Peyer's patch (tissue), 4 donors: ENCODE measurements at places on chromosomes 1 and 21. TPM values are rescaled to one million over a fixed set of nuclear protein-coding genes. Genes with fewer than 3 reads are reported as not detected.

The DHRS3 gene
- total RNA-seq = 121 TPM

The MNDA gene
- total RNA-seq = not detected

The RXRG gene
- total RNA-seq = not detected

The GPR37L1 gene
- not detected for total RNA-seq

DNA sequence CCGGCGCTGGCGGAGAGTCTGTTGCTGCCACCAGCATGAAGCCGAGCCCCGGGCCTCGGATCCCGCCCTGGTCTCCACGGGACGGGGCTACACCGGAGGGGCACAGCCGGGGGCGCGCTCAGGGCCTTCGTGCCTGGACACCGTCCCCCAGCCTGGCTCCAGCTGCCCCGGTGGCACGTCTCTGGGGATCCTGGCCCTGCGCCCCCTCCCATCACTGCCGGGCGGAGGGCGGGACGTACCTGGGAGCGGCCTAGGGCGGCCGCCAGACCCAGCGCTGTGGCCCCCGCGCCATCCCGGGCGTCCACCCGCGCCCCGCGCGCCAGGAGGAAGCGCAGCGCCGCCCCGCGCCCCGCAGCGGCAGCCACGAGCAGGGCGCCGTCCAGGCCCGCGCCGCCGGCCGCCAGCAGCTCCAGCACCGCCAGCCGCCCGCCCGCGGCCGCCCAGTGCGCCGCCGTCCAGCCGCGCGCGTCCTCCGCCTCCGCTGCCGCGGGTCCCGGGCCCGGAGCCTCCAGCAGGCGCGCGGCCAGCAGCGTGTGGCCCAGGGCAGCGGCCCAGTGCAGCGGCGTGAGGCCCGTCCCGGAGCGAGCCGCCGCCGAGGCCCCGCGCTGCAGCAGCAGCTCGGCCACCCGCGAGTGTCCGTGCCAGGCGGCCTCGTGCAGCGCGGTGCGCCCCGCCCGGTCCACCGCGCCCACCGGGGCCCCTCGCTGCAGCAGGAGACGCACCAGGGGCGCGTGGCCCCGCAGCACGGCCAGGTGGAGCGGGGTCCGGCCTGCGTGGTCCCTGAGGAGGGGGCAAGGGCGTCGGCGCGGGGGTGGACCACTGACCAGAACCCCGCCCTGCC lies 1.0 kb downstream of the ANKRD65 start:
- DNase-seq = no peak

- no peak for DNase-seq
Measured at GRCh38 chr1:108610073-108610472, 50.2 kb downstream of the EEIG2 start.

DNA sequence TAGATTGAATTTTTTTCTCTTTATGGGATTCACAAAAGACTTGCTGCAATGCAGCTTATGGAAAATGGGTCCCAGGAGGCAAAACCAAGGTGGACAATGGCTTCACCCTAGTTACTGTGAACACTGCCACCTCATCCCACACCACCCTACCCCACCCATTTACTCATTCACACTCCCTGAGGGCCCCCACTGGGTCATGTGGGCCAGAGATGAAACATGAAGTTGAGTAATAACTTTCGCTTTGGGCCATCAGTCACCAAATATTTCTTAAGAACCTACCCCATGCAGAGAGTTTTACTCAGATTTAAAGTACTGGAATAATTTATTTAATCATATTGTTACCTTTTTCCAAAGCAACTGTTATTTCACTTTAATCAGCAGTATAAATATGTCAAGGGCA lies 191.8 kb downstream of the TPR start:
- DNase-seq = no peak

DNA sequence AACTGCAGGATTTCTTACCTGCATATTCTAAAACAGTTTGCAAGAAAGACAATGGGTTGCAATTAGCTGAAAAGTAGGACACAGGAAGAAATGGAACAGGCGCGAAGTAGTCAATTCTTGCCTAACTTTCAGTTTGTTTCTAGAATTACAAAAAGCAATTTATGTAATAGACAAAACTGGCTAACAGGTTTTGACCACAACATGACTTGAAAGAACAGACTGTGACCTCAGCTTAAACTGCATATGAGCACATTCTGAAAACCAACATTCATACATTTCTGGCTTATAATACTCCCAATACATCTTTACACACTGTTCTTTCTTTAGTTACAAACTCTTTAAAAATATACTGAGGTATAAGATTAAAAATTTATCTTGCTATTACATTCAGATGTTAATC lies 405.9 kb upstream of the B3GALT2 start:
- no peak for DNase-seq

DNA sequence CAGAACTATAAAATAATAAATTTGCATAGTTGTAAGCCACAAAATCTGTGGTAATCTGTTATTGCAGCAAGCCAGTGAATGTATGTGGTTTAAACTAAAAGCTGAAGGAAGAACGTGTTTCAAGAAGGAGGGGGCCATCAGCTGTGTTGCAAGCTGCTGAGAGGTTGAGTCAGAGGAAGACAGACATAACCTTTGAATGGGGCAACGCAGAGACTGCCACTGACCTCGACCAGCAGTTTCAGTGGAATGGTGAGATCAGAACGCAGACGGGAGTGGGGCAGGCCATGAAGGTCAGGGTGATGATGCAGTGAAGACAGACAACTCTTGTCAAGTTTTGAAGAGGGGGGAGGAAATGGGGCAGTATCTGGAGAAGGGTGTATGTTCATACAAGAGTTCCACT lies 23.2 kb upstream of the QSOX1 start:
- no peak for DNase-seq

DNA sequence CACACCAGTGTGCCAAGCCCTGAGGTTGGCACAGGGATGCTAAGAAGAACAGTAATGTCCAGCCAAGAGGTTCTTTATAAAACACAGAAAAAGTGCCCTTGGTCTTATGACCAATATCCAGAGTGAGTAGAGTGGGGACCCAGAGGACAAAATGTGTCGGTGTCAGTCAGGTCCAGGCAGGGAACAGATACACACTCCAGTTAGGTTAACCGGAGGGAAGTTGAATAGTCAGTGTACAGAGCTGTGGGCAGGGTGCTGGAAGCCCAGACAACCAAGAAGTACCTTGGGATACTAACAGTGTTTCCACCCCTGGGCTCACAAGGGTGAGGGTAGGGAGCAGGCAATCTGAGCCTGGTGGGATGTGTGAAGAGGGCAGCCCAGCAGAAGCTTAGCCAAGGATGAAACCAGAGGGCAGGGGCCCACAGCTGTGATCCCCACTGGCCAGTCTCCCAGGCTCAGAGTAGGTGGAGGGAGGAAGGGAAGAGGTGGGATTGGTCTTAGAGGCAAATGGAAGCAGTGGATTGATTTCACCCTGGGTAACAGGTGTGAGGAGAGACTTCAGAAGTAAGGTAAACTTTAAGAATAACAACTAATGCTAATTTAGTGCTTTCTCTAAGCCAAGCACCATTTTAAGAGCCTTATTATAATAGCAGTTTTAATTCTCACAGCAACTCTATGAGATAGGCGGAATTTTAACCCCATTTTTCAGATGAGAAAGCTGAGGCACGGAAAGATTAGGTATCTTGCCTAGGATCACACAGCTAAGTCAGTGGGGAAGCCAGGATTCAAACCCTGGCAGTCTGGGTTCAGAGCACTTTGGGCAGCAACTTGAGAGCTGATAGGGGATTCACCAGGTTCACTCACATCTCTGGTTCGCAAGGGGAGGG lies 143.4 kb upstream of the HOOK1 start:
- DNase-seq = no peak

DNA sequence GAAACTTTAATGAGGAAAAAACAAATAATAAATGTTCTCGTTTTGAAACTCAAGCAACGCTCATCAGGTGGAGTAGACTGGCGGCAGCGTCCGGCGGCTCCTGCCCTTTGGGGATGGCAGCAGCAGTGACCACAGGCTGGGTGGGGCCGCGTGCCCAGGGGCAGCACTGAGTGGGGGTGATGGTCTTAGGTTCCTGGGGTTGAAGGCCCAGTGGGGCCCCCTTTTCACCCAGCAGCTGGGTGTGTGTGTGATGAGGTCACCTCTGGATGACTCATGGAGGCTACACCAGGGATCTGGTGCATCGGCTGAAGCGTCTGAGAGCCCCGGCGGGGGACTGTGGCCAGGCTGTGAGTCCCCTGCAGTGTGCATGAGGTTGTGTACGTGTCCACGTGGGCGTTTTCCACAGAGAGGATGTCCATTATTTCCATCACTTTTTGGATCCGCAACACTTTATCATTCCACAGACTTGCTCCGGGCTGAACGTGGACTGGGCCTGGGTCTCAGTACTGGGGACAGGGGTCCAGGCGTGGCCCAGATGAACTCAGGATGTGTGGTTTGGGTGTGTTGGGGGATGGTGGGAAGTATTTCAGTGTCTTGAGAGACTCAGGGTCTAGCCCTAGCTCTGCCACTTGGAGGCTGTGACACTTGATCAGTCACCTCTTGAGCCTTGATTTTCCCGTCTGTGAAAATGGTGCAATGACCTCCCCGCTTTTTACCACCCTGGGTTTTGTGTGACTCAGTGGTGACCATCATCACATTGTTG lies 25.6 kb downstream of the LDLRAP1 start:
- no peak for DNase-seq

GRCh38 chr1:94092210-94092613 lies 28.7 kb downstream of the ABCA4 start:
- no peak for DNase-seq

GRCh38 chr1:246554201-246554600 lies 11.9 kb downstream of the TFB2M start:
- no peak for DNase-seq
